CD8-positive, alpha-beta T cell (primary cell): ENCODE measurements at places on chromosomes 5 and 9. TPM values are rescaled to one million over a fixed set of nuclear protein-coding genes. Genes with fewer than 3 reads are reported as not detected.

FCHSD1 gene
- total RNA-seq = 101 TPM

PCDHA6 gene
- not detected for total RNA-seq

FAM151B gene
- total RNA-seq = not detected

CXXC5 gene
- total RNA-seq = 4.7 TPM

STC2 gene
- total RNA-seq = not detected

LIX1 gene
- total RNA-seq = not detected

EGR1 gene
- total RNA-seq = 12.1 TPM

ZNF462 gene
- not detected for total RNA-seq

ZNF883 gene
- 0.53 TPM for total RNA-seq
